ENCODE measurements at places on chromosomes 5 and 9.

DNA sequence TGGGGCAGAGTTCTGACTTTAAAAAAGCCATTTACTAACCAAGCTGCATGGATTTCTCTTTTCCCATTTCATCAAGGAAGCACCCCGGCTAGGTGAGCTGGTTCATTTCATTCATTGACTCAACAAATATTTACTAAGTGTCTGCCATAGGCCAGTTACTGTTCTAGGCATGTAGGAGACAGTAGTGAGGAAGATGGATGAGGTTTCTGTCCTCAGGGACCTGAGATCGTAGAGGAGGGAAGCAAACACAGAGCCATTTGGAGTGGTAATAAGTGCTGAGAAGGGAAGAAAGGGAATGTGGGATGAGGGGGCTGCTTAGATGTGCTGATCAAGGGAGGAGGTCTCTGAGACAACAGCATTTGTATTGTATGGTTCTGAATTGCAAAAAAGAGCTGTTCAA lies 120.4 kb downstream of the C9orf152 start:
- DNase-seq, result no peak

- DNase-seq, result no peak
Measured at GRCh38 chr5:33310451-33310850, 130.3 kb upstream of the TARS1 start.

DNA sequence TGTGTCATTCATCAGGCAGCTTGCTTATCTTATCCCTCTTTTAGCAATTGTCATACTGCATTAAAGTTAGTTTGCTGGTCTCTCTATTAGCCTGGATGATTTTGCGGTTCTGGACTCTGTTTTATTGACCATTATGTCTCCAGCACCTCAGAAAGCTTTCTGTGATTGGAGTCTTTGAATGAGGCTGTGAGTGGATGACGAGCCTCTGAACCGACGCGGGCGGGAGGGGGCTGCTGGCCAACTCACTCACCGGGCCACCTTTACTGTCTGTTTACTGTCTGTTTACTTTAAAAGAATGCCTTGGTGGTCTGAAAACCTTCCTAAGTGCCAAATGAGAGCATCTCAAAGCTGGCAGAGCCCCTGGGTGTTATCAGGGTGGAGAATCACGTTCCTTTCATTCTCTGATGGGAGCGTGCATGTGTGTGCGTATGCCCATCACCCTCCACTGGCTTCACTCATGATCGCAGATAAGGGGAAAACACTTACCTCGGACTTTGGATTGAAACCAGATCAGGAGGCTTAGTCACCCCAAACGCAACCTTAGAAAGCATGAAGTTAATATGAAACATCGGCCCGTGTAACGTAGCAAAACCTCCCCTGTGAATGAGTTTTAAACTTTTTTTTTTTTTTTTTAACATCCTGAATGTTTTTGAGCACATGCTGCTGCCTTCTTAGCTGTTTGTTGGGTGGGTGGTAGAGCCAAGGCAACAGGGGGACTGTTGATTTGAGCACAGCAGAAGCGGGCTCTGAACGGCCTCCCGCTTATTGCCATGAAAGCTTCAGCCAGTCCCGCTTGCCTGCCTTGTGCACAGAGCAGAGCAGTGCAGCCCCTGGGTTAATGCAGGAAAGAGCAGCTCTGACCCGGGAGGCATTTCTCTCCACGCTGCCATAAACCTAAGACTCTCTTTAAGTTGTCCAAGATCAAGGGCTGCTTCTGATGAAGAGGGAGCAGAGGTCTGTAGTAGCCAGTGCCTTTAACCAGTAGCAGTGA lies 173.6 kb downstream of the GADD45G start:
- DNase-seq, result no peak

- no peak for DNase-seq
Measured at GRCh38 chr5:148938522-148938882, 112.1 kb downstream of the ADRB2 start.

DNA sequence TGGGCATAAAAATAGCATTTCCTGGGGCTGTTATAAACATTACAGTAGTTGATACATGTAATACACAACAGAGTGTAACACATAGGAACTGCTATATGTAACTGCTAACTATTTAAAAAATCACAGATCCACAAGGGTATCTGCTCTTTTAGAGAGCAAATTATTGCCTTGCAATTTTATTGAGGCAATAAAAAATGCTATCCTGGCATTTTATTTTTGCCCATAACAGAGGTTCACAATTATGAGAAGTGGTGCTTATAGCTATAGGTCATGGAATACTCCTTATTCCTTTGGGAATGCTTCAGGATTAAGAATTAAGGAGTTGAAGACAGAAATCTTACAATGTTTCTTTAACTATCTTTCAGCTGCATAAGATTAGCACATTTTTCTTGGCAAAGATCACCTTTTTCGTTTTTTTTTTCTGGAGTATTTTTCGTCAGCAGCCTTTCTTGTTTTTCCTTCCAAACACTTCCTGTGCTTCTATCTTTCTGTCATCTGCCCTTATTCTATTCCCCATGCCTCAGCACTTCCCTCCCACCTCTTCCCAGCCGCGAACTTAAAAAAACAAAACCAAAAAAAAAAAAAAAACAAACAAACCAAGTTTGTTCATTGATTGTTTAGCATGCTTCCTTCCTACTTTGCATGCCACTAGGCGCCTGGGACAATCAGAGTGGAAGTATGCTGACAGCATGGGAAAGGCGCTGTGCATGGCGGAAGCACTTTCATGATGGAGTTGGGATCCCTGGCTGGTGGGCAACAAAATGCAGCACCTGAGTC lies 264.2 kb downstream of the MAST4 start:
- DNase-seq, result no peak

DNA sequence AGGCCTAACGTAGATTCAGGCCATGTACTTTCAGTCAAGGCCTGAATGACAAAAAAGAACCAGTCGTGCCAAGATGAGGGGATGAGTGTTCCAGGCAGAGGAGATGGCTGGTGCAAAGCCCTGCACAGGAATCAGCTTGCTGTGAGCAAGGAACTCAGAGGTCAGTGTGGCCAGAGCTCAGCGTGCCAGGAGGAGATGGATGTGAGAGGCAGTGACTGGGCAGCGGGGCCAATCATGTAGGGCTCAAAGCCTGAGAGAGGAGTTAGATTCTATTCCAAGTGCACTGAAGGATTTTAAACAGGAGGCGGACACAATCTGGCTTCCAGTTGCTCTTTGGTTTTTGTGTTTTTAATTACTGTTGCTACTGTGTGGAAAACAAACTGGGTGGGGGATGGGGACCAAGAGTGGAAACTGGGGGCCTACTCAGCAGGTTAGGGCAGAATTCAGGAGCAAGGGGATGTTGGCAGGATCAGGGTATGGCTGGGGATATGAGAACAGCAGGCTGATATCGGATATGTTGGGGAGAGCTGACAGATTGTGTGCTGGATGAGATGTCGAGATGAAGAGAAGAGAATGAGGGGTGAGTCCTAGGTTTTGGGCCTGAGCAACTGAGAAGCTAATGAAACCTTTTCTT lies 64.3 kb downstream of the ANGPTL2 start:
- no peak for DNase-seq

- no peak for DNase-seq
Measured at GRCh38 chr5:77935506-77936364, 159.6 kb upstream of the TBCA start.

GRCh38 chr5:112234000-112234399 lies 185.1 kb downstream of the EPB41L4A start:
- no peak for DNase-seq

GRCh38 chr5:40605295-40605958 lies 74.3 kb upstream of the PTGER4 start:
- DNase-seq, result no peak

DNA sequence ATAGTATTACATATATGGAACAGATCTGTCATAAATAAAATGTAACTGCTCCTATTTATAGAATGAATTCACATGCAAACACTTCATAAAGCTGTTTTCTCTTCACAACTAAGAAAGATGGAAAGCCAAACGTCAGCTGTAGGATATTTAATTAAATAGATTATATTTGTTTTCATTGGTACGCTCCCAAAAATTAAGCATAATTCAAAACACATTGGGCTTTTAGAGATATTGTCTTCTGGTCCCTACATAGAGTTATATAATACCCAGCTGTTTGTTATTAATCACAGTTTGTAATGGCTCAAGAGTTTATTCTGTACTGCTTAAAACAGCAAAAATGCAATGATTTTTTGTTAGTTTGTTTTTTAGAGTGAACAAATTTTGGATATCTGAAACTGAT lies 61.2 kb downstream of the MRPS30 start:
- DNase-seq, result no peak

DNA sequence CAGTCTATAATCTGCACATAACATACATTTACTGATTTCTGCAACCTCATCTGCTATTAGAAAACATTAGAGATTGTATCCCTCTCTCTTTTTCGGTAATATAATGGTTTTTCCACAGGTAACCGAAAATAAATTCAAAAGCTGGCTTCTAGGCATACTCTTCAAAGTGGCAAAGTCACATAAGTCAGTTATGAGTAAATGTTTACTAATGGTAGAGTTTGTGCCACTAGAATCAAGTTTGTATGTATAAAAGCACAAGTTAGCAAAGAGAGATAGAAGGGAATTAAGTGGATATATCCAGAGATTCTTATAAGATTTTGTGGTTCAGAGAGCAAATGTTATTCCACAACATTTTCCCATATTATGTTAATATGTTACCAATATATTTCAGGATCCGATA lies 86.9 kb downstream of the MYO10 start:
- DNase-seq, result no peak

GRCh38 chr5:139251281-139251687 lies 42.3 kb upstream of the MATR3 start:
- DNase-seq, result no peak

- DNase-seq, result no peak
Measured at GRCh38 chr5:31625394-31625793, 13.5 kb upstream of the PDZD2 start.

- DNase-seq, result no peak
Measured at GRCh38 chr5:146088098-146088497, 17.3 kb downstream of the PLAC8L1 start.

- no peak for DNase-seq
Measured at GRCh38 chr5:59142927-59143326, 560.1 kb downstream of the RAB3C start.

- no peak for DNase-seq
Measured at GRCh38 chr9:14304259-14304658, 9.7 kb downstream of the NFIB start.

DNA sequence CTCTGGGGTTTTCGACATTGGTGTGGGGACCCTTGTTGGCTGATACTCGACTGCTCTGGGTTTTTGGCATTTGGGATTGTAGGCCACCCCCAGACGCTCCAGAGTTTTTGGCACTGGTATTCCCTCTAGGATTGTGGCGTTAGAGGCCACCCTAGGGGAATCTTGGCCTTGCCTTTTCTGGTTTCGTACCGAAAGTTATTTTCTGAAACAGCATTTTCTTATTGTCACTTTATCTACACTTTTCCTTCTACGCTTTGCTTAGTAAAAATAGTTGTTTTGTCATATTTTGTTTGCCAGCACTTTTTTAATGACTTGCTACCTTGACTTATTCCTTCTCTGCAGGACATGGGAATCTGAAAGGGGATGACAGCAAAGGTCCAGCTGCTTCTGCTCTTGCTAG lies 25.1 kb upstream of the CLPTM1L start:
- no peak for DNase-seq
